ENCODE measurements at places on chromosomes 5 and 9.

GRCh38 chr5:14421851-14422250, 159.7 kb upstream of the OTULINL start:
- DNase-seq = no peak

DNA sequence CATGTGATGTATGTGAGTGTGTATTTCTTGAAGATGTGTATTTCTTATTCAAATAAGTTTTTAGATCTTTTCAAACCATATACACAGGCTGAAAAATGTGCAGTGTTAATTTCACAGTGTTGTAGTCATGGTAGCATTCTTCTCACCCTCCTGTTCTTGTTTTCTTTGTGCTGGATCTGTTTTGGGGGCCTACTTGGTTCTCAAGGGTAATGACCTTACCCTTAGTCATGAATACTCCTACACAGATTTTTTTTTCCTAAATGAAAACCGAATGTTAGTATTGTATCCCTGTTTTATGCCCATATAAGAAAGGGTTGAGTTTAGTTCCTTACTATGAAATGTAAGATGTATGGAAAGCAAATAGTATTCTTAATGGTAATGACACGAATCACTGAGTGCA, 88.0 kb downstream of the SLC44A1 start:
- DNase-seq = no peak

DNA sequence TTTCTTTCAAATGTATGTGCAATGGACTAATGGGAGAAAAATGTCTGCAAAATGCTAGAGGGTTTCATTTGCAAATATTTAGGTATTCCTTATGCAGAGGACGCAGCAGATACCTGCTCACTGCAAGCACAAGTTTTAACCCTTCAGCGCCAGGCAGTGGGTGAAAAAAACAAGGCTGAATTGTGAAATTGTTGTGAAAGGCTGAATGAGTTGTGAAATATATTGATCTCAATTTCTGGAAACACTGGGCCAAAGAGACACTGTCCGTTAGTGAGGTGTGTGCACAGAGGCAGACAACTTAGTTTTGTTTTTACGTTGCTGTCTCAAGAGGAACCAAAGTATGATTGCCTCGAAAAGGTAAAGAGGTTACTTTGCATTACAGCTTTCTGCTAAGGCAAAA, 18.8 kb downstream of the FUBP3 start:
- DNase-seq = no peak

DNA sequence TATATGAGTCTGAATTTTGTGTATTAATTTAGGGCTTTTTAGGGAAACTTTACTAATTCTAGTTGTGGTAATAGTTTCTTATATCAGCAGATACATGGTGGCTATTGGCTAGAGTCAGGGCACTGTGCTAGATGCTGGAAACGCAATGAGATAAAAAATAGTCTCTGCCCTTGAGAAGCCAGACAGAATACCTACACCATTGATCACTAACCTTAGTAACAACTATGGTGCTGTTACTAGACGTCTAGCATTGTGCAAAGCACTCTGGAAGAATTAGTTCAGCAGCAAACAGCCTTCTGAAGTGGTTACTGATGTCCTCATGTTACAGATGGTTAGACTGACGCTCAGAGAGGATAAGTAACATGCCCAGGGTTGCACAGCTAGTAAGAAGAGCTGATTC, 61.8 kb downstream of the GDA start:
- DNase-seq = no peak

DNA sequence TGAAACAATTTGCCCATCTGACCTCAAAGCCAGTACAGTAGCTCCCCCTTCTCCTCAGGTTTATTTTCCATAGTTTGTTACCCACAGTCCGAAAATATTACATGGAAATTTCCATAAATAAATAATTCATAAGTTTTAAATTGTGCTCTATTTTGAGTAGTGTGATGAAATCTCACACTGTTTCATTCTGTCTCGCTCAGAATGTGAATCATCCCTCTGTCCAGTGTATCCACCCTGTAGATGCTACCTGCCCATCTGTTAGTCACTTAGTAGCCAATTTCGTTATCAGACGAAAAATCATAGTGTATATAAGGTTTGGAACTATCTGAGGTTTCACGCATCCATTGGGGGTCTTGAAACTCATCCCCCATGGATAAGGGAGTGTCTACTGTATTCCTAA, 100.7 kb upstream of the IL7R start:
- DNase-seq = no peak

GRCh38 chr5:137822158-137822764, 45.4 kb upstream of the MYOT start:
- peak; percentile 53 for DNase-seq

DNA sequence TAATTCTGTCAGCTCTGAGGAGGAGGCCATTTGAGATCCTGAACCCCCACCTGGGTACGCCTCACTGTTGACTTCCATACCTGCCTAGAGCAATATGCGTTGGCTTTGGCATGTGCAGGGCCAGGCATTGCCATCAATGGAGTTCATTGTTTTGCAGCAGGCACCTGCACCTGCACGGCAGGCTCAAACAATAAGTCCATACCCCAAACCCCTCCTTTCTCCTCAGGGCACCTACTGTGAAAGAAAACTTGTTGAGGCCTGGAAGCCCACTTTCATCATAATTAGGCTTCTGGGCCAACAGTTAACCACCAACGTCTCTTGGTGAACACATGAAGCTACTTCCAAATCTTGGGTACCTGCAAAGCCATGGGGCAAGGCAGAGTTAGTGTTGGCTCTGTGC, 238.7 kb downstream of the NFIB start:
- no peak for DNase-seq

- DNase-seq = no peak
Measured at GRCh38 chr9:124467410-124468060, 17.3 kb downstream of the ADGRD2 start.

GRCh38 chr9:132575005-132575609, 7.3 kb upstream of the BARHL1 start:
- peak; percentile 27 for DNase-seq

DNA sequence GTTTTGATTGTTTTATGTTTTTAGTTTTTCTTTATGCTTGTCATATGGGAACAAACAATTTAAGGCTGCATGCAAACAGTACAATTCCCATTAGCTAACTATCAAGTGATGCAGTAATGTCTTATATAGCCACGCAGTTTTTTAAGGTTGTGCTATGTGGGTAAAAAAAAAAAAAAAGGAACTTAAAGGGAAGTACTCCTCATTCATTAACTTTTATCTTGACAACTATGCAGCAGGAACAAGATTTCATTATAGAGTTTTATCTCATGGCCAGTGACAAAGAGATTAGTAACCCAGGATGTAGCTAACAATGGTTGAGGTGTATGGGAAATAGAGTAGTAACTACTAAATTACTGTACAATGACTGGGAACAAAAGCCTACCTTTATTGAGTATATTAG, 1008.2 kb upstream of the CDH9 start:
- DNase-seq = no peak

DNA sequence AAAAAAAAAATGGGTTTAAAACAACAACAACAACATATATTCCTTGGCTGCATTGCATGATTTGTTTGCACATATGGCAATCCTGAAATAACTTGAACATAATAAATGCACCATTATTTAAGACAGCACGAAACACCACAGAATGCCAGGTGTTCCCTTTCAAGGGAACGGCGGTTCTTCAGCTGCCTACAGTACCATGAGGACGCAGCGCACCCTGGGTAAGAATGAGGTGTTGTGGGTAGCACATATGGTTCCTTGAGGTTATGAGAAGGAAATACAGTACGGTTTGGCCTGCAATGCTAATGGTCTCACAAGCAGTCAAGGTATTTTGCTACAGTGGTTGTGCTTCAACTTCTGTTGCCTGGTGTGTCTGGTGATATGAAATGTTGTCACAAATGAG, 174.8 kb downstream of the SLC12A2 start:
- no peak for DNase-seq

DNA sequence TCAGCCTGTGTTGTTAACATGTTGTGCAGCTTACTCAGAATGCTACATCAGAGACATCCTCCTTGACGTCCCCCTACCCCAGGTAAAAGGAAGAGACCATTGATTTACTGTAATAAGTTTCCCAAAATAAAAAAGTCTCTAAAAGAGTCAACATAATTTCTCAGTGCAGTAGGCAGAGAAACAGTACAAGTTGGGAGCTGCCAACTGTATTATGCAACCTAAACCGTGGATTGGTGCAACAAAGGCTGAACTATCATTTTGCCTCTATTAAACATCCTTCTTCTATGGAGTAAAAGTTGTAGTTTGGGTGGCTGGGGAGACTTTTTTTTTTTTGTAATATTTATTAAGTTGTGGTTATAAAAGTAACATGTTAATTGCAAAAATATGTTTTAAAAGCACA, 208.0 kb downstream of the NR3C1 start:
- no peak for DNase-seq

DNA sequence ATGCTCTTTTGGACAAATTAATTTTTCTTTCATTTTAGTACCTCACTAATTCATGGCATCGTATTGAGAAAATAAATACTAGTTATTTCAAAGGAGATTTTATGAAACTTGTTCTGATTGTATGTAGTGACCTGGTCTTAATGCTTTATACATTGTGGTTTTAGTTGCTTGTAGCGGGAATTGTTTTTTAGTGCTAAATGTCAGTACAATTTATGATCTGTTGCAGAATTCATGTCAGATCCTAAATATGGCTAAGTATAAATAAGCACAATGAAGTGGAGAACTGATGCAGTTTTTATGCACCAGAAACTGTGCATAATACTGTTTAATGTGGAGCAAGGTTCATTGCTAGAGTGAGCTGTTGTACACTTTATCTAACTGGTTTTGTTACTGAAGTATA, 308.8 kb downstream of the PJA2 start:
- DNase-seq = no peak

DNA sequence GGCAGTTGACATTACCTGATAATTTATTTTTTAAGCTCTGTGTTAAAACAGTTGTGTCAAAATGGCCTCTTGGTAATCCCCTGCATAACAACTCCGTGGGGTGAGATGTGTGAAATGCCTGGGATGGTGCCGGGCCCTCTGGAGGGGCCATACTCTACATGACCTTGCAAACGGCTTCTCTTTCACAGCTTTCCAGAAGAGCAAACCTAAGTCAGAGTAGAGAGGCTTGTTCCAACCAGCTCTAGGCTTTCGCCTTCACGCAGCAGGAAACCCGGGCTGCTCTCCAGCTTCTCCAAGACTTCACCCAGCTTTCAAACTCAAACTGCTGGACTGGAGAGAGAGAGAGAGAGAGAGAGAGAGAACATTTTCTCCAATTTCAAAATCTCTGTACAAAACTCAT, 120.1 kb downstream of the SNX18 start:
- DNase-seq = no peak

GRCh38 chr5:15191012-15191411, 309.0 kb upstream of the FBXL7 start:
- DNase-seq = no peak

GRCh38 chr9:107112707-107113243, 170.3 kb upstream of the RAD23B start:
- DNase-seq = no peak

- no peak for DNase-seq
Measured at GRCh38 chr5:59519338-59519737, 374.2 kb downstream of the PDE4D start.

DNA sequence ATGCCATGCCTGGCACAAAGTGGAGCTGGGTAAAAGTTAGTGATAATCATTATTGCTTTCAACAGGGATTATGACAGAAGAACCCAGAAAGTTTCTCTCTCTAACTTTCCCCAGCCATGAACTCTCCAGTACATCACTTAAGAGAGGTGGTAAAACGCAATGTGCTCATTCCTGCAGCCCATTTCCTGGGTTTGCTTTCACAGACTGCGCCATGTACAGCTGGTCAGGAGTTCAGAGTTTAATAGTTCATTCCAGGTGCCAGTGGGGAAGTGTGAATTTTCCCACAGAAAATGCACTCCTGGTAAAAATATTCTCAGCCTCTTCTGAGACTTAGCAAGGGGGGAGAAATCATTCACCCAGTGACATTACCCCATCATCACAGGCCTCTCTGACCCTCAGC, 35.5 kb downstream of the ADAM19 start:
- DNase-seq = no peak

DNA sequence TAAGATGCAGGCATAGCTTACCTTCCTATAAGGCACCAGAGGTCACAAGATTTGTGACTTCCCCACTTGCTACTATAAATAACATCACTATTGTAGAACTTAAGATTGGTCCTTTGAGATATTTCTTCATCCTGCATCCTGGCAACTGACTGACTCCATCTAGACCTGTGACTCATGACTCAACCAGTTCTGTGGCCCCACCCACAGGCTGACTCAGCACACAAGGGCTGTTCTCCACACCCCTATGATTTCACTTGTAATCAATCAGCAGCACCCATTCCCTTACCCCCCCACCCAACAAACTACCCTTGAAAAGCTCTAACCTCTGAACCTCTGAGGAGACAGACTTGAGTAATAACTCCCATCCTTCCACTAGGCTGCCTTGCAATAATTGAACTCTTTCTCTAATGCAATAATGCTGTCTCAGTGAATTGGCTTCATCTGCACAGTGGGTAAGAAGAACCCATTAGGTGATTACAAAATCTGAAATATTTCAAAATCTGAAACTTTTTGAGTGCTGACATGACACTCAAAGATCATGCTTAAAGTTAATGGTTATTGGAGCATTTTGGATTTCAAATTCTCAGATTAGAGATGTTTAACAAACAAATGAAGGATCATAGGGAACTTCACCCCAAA, 296.7 kb downstream of the ARL15 start:
- DNase-seq = no peak

- DNase-seq = no peak
Measured at GRCh38 chr5:56099346-56099745, 104.6 kb upstream of the IL6ST start.

GRCh38 chr9:37141015-37141414, 20.6 kb downstream of the ZCCHC7 start:
- DNase-seq = no peak

DNA sequence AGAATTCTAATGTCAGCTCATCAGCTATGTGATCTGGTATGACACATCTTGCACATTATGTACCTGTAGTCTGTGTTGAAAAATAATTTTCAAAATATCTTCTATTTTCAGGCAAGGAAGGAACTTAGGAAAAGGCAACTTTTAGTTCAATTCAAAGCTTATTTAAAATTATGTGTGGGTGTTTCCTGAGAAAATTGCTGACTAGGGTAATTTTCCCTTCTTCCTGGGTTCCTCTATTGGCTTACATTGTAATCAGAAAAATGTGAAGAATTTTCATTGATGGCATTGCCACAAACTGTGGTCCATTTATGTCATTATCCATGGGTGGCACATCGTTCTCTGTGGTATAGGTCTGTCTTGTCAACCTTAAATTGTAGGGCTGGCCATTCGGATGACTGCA, 328.7 kb upstream of the SGCD start:
- peak; percentile 10 for DNase-seq

GRCh38 chr5:149072376-149072775, 9.5 kb upstream of the SH3TC2 start:
- DNase-seq = no peak

DNA sequence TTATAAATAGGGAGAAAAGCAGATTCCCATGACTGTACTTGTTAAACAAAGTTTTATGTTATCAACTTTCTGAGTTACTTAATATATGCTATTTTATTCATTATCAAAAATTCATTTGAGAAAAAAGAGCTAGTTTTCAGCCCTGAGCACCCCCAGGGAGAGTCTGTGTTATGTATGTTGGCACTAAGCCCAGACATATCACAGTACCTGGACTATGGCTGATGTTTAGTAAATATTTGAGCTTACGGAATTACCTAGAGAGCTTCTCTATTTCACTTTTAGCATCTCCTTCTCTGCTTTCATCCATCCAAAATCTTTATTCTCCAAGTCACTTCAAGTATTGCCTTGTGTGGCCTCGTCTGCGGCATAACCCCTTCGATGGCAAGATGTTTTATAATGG, 225.9 kb upstream of the PCSK5 start:
- DNase-seq = no peak
